ENCODE measurements at places on chromosomes 4 and X.

DNA sequence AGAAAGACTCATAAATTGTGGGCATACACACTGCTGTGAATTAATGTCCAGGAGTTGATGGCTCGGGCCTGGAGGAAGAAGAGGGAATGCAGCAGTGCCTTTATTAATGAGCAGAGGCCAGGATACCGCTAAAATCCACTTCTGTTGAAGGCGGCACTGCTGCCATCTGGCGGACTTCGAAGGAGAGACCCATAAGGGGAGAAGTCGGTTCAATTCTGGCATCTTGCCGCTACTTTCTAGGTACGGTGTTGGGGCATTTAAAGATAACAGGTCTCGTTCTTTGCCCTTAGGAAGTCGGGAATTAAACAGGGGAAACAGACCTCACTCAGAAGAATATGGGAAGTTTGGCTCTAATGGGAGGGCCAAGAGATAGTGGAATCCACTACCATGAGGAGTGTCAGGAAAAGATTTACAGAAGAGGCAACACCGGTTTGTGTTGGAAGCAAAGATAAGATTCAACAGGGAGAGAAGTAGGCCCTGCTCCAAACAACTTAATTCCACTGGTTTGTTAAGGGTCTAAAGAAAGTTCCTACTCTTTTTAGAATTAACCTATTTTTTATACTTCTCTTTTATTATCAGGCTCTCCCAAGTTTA is 133.6 kb upstream of the GIMD1 start:
- peak; percentile 65 for DNase-seq

DNA sequence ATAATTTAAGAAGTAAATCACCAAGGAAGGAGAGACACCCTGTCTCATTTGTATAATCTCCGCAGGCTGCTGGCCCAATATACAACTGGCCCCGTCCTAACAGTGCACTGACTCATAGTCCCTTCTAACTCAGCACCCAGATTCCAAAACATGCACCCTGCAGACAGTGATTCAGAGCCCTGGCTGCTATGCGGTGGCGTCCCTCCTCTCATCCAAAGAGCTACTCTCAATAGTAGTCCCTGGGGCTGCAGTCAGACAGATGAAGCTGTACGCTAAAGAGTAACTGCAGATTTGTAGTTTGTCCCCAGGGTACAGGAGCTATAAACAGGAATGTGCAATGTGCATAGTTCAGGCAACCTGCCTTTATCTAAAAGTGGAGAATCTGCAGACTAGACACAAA is 23.0 kb downstream of the GABRA3 start:
- DNase-seq: no peak

DNA sequence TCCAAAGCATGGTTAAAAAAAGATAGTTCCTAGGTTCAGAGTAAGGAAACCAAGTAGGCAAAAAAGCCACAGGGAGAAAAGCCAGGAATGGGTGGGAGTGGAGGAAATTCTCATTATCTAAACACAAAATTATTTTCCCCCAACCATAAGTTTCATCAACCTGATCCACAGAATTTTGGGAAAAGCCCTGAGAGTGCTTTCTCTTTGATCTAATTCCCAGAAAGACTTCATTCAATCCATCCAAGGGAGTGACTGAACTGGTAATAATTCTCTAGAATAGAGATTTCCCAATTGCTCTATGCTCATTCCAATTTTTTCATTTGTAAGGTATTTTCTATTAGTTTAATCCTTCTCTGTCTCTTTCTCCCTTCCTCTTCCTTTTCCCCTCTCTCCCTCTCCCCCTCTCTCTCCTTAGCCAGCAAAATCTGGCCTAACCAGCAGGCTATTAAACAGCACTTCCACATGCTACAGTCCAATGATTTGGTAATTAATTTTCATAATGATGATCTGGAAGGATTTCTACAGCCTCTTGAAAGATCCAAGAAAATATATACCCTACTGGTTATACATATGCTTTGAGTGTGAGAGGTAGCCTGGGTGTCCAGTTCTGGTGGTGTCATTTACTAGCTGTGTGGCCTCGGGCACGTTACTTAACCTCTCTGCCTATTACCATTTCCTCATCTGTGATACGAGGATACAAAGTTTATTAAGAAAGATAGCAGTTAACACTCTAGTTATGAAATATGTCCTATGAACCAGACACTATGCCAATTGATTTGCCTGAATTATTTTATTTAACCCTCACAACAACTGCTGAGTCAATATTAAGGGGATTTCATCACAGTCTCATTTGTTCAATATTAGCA is 251.5 kb upstream of the RASGEF1B start:
- DNase-seq: no peak

- DNase-seq: no peak
Observed at GRCh38 chr4:151471728-151472127, 62.8 kb downstream of the FHIP1A start.

GRCh38 chr4:104641418-104641817 is 146.7 kb upstream of the CXXC4 start:
- no peak for DNase-seq

All from right forelimb (tissue), 1 donor.